Activated CD8-positive, alpha-beta memory T cell treated with anti-CD3 and anti-CD28 coated beads for 4 hours (primary cell): ENCODE measurements at places on chromosomes 11 and 22.

DNA sequence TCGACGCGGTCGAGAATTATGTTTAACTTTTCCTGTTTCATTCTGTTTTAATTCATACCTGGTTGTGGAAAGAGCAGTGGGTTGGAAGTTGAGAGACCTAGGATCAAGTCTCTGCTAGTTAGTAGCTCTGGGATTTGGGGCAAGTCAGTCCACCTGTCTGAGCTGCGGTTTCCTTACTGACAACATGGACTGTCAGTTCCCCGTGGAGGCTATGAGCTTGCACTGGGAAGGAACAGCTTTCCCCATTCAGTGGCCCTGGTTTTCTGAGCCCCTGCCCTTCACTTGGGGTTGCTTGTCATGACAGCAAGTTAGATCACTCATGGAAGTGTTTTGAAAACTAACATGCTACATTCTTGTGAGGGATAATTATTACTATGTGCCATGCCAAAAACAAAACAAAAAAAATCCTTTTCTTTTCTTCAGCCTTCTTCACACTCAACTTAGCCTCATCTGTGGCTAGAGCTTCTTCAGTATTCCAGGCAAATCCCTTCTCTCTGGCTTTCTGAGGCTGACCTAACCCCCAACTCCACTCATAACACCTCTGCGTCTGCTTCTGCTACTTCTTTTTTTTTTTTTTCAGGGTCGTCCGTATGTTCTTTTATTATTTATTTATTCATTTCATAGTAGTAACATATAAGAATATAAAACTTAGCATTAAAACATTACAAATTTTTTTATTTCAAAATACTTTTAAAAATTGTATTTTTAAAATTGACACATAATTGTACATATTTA is 43.0 kb upstream of the ZBED5 start:
- DNase-seq = no peak

DNA sequence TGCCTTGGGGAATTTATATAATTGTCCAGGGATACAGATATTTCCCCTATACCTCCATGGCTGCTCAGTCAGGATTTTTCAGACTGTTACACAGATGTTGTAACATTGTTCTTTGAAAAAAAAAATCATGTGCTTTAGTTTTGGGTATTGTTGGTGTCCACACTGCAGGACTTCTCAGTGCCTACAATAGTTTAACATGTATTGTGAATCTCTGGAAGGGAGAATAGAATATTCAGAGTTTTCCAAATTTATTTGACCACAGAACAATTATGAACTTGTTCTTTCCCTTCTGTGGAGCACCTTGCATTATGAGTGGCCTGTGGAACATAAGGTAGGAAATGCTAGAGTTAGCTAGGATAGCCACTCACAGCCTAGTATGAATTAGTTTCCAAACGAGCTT is 14.5 kb downstream of the CRYBA4 start:
- no peak for DNase-seq

GRCh38 chr11:104442321-104442720 is 278.4 kb upstream of the PDGFD start:
- no peak for DNase-seq

GRCh38 chr11:86923999-86924766 is 31.0 kb downstream of the FZD4 start:
- DNase-seq = no peak

GRCh38 chr22:46073683-46074504 is 76.4 kb upstream of the PPARA start:
- DNase-seq = no peak

DNA sequence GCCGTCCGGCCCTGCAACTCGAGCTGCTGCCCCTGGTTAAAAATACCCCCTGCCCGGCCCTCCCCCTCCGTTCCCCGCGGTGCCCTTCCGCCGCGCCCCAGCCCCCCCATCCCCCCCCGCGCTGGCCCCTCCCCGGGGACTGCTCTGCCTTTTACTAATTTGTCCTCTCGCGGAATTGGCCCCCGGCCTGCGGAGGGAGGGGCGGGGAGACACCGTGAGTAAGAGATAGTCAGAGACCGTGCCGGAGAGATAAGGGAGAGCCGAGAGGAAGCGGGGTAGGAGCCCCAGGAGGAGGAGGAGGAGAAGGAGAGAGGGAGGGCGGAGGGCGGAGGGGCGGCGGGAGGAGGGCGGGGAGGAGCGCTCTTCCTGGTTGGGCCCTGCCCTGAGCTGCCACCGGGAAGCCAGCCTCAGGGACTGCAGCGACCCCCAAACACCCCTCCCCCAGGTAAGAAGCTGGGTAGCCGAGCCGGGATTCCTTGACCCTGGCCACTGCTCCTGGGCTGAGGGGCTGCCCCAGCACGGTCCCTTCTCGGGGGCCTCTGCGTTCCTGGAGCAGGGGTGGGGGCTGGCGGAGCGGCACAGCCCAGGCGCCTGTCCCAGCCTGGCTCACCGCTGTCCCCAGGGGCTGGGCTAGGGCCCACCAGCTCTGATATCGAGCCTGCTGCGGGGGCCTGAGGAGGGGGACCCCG is at the start of gene CAPN1:
Gene CAPN1 (plus strand): TSS at position 360 of the 689 bp plus-strand sequence. CDS start 774 bp downstream, outside the sequence.
- DNase-seq = peak; percentile 59

GRCh38 chr11:43937434-43938411 is 4.7 kb upstream of the C11orf96 start:
- no peak for DNase-seq

GRCh38 chr22:36016684-36017083 is 11.9 kb downstream of the RBFOX2 start:
- DNase-seq = no peak

DNA sequence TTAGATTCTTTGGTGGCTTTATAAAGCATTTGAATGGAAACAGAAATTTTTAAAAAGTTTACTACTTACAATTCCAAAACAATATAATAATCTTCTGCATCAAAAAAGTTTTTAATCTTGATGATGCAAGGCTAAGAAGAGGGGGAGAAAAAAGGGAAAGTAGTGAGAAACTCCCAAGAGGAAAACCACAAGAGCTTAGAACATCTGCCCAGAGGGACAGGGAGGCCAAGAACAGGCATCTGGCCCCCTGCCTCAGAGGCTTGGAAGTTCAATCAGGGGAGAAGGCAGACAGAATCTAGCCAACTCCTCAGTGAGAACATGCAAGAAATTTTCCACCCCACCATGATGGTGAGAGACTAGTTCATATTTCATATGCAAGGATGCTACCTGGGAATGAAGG is 23.8 kb upstream of the TTC28 start:
- no peak for DNase-seq

DNA sequence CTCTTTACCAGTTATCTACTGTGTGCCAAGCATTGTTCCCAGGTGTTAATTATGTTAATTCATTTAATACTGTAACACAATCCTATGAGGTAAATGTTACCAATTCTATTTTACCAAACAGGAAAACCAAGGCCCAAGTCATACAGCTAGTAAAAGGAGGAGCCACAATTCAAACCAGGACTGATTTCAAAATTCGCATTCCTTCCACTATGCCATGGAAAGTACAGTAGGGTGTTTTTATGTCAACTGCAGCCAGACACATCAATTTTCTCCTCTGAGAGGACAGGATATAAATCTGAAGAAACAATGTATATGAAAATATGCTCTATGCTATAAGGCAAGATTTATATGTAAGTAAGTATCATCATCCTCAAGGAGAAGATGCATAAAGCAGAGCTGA is 104.3 kb downstream of the RPL27A start:
- no peak for DNase-seq

DNA sequence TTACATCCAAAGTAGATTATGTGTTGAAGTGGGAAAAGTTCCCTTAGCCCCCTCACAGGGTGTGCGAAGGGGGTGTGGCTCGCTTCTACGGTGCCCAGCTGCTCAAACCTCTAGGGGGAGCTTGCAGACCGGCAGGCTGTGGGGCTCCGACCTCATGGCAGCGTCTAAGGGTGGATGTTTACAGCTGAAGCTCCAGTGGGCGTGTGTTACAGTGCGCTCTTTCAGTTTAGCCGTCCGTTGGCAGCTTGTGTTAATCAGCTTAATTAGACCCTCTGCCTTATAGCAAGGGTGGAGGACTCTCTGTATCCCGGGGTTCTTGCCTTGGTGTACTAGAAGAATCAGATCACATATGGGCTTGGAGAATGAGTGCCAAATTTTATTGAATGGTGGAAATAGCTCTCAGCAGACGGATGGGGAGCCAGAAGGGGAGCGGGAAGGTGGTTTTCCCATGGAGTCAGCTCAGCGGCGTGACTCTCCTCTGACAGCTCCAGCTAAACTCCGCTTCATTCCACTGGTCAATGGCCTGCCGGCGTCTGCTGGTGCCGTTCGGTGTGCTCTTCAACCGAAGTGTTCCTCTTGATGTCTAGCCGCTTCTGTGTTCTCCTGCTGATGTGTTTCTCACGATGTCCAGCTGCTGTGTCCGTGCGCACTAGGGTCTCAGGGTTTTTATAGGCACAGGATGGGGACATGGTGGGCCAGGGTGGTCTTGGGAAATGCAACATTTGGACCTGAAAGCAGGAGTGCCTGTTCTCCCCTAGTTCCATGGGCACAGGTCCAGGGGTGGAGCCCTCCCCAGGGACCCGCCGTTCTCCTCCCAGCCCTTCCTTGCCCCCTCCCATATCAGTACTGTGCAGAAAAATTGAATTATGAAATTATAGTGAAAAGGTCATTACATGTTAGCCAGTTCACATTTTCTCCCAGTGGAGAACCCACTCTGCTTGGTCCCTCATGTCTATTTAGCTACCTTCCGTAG is 28.6 kb upstream of the OR10G7 start:
- no peak for DNase-seq

DNA sequence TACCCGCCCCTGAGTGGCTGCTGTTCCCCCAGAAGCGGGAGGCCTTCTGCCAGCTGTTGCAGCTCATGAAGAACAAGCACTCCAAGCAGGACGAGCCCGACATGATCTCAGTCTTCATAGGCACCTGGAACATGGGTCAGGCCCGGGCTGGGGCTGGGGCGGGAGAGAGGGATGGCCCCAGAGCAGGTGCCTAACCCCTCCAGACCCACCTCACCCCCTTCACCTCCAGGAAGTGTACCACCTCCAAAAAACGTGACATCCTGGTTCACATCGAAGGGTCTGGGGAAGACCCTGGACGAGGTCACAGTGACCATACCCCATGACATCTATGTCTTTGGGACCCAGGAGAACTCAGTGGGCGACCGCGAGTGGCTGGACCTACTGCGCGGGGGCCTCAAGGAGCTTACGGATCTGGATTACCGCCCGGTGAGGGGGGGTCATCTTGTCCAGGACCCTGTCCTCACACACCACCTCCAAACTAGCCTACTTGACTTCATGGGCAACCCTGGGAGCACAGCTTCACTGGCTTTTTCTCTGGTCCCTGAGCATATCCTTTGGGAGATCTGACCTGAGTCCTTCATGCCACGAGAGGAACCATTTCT is 6.3 kb downstream of the INPPL1 start:
- no peak for DNase-seq

- DNase-seq = no peak
These were observed 62.8 kb upstream of the PRR5 start for GRCh38 chr22:44638971-44639760.

- no peak for DNase-seq
These were observed 2.1 kb downstream of the SLC43A1 start for GRCh38 chr11:57513452-57513795.

- no peak for DNase-seq
These were observed 270.4 kb downstream of the MIAT start for GRCh38 chr22:26927821-26928220.
